Lung (tissue), 17 donors: ENCODE measurements at places on chromosomes 13 and 19. TPM values are rescaled to one million over a fixed set of nuclear protein-coding genes. Genes with fewer than 3 reads are reported as not detected.

GRCh38 chr13:43391036-43391435, 367.6 kb downstream of the DNAJC15 start:
- no peak overlapping the region for H3K4me3 ChIP-seq
- no peak for DNase-seq
- H3K36me3 ChIP-seq, result no peaks in the 10 kb centered on the region

DNA sequence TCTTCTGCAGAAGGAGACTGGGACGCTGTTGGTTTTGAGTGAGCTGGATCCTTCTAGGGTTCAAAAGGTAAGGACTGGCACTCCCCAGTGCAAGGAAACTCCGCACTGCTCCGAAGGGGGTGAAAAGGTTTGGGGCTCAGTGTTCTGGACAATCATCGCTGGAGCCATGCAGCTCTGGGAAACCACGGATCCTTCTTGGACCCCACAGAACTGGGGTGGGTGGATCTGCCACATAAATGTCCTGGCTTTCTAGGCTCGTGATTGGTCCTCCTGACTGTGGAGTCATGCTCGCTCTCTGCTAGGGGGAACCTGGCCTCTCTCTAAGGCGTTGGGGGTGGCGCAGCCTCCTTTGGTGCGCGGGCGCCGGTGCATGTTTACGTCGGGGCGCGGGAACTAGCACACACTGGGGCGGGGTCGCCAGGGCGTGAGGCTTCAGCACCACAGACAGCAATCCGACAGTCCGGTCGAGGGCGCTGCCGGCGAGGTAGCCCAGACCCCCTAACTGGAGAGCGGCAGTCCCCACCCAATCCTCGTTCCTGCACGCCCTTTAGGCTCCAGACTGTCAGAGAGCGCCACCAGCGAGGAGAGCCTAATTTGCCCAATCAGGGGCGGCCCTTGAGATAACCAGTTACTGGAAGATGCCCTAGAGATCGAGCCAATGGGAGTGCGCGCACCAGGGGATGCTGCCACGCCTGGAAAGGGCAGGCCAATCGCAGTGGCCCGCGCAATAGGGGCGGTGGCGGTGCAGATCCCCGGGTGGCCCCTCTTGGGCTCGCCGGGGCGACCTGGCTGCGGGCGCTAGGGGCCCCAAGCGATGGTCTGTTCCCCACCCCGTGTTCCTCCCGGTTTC, 913 bp upstream of the ELAVL3 start:
- H3K4me1 ChIP-seq, result peaks cover 10% of the 10 kb centered on the region
- DNase-seq, result peak; percentile 74
- H3K36me3 ChIP-seq, result no peaks in the 10 kb centered on the region
- no peak overlapping the region for H3K27ac ChIP-seq

DNA sequence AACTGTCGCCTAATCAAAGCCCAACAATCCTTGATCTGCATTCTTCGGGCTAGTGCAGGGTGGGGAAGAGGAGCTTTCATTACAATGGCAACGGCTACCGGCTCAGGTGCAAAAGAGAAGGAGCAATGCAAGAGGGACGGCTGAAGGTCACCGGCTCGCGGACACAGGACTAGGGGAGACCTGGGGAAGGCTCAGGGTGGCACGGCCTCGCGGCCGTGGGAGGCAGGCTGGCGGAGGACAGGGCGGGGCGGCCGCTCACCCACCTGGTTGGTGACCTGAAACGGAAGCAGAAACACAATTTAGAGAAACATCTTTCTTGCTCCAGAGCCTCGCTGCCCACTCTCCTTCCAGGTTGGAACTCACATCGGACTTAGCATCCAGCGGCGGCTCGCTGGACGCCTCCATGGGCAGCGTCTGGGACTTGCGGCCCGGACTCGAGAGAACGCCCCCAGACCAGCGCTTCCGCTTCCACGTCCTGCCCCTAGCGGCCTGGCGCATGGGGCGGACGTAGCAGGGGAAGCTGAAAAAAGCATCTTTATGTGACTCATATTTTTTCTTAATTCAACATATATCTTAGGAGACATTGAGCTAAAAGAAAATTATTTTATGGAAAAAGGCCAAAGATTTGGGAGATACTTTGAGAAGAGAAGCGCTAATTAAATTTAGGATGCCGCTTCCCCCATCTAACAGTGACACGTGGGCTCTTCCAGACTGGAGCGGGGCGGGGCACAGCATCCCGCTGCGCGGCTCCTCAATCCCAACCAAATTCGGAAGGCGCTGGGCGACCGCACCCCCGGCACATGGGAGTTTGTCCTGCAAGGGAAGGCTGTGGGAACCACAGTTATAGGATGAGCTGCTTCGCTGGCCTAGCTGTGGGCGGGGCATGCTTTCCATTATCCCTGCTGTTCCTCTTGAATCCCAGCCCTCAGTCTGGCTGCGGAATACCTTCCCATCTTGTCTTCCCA, at the start of gene COMMD6:
Gene COMMD6, minus strand, starts transcription at position 441 of the 965 bp plus-strand sequence. Its CDS starts 36 bp downstream, at position 405.
- DNase-seq, result peak; percentile 73
- H3K4me3 ChIP-seq, result peak within 1 kb of the TSS; percentile 97
- peaks cover 2% of the 10 kb centered on the region for H3K36me3 ChIP-seq
- peaks cover 5% of the 10 kb centered on the region for H3K4me1 ChIP-seq
- H3K27ac ChIP-seq, result peak within 1 kb of the TSS; percentile 71
- H3K27me3 ChIP-seq, result no peaks in the 10 kb centered on the region

The SIGLEC14 gene
- total RNA-seq, result 2.7 TPM
